ENCODE measurements at places on chromosomes 11 and 22.

DNA sequence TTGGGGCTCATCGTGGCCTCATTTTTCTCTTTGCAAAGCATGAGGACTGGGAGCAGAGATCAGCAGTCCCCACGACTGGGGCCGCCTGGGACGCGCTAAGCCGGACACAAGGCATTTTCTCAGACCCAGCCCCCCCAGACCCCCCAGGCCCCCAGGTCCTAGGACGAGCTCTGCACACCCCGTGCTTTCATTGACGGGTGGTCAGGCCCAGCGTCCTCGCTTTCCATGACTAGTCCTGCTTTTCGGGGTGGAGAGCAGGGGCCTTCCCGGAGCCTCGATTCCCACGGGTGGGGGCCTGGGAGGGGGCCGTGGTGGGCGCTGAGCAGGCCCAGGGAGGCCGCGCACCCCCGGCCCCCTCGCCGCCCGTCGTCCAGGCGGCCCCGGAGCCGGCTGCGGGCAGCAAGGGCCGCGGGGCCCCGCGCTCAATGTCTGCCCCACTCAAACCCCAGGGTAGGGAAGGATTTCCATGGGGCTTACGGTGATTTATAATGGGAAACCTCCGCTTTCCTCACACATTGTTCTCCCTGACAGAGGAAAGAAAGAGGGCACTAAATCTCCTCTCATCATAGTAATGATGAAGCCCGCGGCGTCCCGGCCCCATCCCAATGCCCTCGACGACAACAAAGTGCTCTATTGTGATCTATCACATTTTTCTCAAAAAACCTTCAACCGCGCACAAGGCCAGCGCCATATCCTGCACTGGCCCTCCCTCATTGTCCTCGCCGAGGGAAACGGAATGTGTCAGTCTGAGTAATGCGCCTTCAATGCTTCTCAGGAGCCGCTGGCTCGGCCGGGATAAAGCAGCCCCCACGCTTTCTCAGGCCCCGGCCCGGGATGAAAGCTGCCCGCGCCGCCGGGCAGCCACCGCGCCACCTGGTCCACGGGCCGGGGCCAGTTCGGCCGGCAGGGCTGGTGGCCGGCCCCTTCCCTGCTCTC lies 10.4 kb upstream of the LINC01488 start:
- no peak for DNase-seq

- DNase-seq: no peak
These were observed 62.6 kb downstream of the PKNOX2 start for GRCh38 chr11:125227151-125227550.

DNA sequence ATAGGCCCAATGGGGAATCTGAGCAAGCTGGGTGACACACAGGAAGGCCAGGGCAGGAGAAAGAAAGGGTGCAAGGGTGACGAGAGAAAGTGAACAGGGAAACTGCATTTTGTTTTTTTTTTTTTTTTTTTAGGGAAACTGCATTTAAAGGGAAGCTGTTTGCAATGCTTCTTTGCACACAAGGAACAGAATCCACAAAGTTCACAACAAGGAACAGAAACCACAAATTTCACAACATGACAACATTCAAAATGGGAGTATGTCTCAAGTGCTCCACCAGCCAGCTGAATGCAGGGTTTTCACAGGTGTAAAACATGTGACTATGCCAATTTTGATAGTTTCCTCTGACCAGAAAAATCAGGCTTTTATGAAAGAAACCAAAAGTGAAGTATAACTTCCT lies 6.8 kb upstream of the PLAAT3 start:
- no peak for DNase-seq

- DNase-seq: no peak
These were observed 34.5 kb upstream of the DEUP1 start for GRCh38 chr11:93295921-93296575.

GRCh38 chr11:38937709-38938108 lies 2339.7 kb upstream of the RAG2 start:
- DNase-seq: no peak

DNA sequence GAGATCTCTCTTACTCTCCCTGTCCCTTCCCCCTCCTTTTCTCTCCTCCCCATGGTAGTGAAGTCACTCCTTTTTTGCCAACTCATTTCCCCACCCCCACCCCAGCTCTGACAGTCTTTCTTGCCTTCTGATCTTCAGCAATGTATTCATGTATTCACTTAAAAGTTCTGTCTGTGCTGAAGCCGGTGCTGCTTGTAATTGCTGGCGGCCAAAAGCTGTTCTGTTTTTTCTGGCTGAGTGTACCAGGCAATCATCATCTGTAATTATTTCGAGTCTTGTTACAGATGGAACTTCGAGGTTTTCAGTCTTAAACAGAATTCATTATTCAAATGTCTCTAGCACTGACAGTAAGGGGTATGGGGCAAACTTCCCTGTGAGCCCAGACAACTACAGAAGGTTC lies 99.5 kb downstream of the SPATA19 start:
- no peak for DNase-seq

DNA sequence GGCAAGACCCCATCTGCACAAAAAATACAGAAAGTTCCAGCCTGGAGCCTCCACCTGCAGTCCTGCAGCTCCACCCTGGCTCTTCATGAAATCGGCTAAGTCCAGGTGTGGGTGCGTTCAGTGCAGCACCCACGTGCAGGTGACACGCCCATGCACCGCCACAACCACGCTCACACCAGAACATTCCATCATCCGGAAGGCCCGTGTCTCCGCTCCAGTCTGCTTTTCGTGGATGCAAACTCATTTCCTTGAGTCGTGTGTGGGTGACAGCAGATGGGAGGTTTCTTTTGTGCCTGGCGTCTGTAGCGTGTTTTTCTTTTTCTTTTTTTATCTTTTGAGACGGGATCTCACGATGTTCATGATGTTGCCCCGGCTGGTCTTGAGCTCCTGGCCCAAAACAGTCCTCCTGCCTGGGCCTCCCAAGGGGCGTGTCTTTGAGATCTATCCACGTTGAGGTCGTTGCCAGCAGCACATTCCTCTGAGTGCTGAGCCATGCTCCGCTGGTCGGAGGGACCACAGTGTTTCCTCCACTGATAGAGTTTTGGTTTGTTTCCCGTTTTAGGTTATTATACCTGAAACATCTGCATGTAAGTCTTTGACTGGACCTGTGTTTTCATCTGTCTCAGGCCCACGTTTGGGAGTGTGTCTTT lies 7.2 kb downstream of the PTDSS2 start:
- no peak for DNase-seq

DNA sequence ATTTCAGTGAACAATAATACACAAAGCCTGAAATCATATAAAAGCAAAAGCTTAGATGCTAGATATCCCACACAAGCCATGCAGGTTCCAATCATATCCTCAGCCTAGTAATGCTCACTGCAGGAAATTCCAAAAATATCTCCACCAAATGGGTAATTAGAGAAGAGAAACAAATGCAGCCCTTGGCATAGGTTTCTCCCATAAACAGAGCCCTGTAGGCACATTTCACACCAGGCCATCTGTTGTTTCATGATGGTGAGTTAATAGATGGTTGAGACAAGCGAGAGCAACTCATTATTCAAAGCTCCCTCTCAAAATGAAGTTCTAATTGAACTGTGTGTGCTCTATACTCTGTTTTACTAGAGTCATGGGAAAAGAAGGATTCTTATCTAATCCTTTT lies 154.6 kb upstream of the TRPC6 start:
- no peak for DNase-seq

- no peak for DNase-seq
These were observed 447.0 kb upstream of the ARHGAP42 start for GRCh38 chr11:100240025-100240539.

DNA sequence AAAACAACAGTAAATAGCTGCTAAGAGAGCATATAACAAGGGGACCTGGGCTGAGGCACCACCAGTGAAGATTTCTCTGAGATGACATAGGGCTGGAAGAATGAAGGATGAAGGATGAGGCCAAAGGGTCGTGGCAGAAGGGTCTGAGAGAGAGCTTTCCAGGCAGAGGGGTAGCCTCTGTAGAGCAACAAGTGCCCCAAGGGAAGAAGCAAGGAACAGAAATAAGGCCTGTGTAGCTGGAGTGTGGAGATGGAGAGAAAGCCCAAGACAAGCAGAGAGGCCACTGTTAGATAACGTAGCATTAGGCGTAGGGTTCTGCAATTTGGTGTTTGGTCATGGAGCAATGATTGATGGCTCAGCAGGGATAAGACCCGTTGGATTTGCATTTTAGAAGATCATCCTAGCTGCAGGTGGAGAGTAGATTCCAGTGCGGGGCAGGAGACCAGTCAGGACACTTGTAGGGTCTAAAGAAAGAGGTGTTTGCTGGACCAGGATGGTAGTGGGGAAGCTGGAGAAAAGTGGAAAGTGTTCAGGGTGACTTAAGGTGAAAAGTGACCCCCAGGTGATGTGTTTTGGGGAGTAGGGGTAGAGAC lies 47.6 kb downstream of the EXPH5 start:
- DNase-seq: no peak

All from CD8-positive, alpha-beta T cell (primary cell).